ENCODE measurements at places on chromosomes 11 and 22. TPM values are rescaled to one million over a fixed set of nuclear protein-coding genes. Genes with fewer than 3 reads are reported as not detected.

The DNAJB13 gene
- total RNA-seq = not detected

The APOC3 gene
- not detected for total RNA-seq

The TMEM151A gene
- 0.21 TPM for total RNA-seq

The LARGE1 gene
- 3.9 TPM for total RNA-seq

The P2RY2 gene
- total RNA-seq = 2.4 TPM

The OR8G1 gene
- total RNA-seq = under 0.01 TPM

The OR51B5 gene
- 0.31 TPM for total RNA-seq

The OR4A16 gene
- not detected for total RNA-seq

Measured in mononuclear cell (primary cell).